ENCODE measurements at places on chromosomes 12 and 14. TPM values are rescaled to one million over a fixed set of nuclear protein-coding genes. Genes with fewer than 3 reads are reported as not detected.

ERP27 gene
- total RNA-seq, result 0.15 TPM

- DNase-seq, result no peak
Measured at GRCh38 chr12:22105542-22105941, 59.5 kb downstream of the CMAS start.

SUSD6 gene
- total RNA-seq, result 5.9 TPM

OR4E2 gene
- total RNA-seq, result not detected

- no peak for DNase-seq
Measured at GRCh38 chr14:103311171-103311997, 22.7 kb upstream of the EIF5 start.

DNA sequence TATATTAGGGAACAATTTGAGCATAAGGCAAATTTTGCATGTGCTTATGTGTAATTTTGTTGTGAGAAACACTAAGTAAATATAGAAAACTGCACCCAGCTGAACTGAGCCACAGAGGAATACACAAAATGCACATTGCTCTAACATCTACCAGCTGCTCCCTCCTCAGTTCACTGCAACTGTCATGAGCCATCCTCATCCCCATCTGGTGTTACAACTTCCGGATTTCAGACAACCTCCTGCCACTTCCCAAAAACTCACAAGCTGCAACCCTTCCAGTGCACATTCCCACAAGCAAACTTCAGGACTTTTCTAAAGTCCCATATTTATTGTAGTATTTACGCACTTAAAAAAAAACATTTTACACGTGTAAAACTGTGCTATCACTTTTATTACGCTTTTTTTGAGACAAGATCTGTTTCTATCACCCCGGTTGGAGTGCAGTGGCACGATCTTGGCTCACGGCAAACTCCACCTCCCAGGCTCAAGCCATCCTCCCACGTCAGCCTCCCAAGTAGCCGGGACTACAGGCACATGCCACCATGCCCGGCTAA lies 169.1 kb upstream of the TBX3 start:
- no peak for DNase-seq

GRCh38 chr12:131895640-131896079 lies 1.2 kb downstream of the ULK1 start:
- DNase-seq, result no peak

DNA sequence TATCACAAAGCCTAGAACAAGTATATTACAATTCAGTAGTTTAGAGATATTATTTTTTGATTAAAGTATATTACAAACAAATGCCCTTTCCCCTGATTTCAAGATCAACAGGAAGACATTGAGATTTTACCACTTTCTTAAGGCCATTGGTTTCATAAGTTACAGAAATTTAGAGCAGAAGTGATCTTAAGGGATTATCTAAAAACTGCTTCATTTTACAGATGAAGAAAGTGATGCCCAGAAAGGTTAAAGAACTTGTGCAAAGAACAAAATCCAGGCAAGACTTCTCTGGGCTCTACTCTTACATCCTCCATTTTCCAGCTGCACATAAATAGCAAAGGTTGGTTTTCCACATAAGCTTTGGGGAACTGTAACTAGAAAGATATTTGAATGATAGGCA lies 87.5 kb downstream of the DUSP6 start:
- DNase-seq, result no peak

ARHGAP9 gene
- 1.3 TPM for total RNA-seq

DNA sequence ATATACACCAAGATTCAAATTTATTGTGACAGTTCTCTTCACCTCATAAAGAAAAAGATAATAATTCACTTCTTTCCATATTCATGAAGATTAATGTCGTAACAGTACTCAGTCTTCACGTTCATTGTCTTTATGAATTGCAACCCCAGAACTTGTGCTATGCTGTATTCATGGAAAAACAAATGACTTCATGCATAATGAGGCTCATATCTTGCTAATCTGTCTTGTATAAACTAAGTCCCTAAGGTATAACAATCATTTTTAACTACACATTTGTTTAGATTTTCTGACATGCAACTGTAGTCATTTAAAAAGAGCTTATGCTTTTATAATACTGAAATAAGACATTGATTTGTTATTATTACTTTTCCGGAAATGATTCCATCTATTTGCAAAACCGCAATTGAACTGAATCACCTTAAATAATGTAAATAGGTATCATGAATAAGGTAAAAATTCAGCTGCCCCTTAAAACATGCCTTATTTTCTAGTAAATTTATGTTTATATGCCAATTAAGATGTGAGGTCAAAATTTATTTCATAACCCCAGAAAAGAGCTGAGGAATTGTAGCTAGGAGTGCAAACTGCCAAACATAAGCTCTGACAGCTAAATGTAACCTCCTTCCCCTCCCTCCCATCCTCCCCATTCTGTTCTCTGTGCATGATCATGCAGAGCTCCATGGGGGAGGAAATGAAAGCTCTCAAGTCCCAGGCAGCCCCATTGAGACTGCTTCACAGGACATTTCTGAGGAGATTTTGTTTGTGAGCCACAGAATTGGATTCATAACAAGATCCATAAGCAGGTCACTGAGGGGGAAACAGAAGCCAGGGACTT lies 301.6 kb downstream of the ATP23 start:
- DNase-seq, result no peak

DNA sequence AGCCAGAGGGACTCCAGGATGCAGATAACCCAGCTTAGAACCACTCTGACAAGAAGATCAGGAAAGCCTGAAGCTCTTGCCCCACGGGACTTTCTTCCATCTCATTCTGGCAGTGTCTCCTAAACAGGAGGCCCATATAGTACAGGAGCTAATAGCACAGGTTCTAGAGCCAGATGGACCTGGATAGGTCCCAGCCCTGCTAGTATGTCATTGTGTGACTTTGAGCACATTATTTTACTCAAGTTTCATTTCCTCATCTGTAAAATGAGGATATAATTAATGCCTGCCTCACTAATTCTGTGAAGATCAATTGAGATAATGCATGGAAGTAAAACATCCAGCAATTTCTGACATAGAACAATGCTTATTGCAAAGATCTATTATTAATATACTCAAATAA lies 66.5 kb upstream of the GZMB start:
- no peak for DNase-seq

TWF1 gene
- total RNA-seq, result 29.1 TPM

DNA sequence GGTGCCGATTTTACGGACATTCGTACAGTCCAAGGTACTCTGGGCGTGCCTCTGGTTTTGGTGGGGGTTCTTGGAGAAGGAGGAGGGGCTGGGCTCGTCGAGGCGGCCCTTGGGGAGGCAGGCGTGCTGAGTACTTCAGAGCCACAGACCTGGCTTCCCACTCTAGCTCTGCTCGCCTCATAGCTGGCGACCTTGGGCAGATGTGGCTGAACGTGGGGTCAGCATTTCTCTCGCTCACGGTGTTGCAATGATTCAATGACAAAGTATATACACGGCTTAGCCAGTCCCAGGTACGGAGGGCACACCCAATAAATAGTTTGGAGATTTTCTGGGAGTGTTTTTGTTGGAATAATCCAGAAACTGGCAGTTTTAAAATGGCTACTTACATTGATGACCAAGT lies 75.1 kb downstream of the FOXN4 start:
- DNase-seq, result no peak

GRCh38 chr14:96274122-96274521 lies 18.1 kb downstream of the BDKRB1 start:
- no peak for DNase-seq

- no peak for DNase-seq
Measured at GRCh38 chr14:34258318-34258717, 203.7 kb downstream of the SPTSSA start.

IL22 gene
- total RNA-seq, result not detected

PRKAB1 gene
- total RNA-seq, result 33.9 TPM

DNA sequence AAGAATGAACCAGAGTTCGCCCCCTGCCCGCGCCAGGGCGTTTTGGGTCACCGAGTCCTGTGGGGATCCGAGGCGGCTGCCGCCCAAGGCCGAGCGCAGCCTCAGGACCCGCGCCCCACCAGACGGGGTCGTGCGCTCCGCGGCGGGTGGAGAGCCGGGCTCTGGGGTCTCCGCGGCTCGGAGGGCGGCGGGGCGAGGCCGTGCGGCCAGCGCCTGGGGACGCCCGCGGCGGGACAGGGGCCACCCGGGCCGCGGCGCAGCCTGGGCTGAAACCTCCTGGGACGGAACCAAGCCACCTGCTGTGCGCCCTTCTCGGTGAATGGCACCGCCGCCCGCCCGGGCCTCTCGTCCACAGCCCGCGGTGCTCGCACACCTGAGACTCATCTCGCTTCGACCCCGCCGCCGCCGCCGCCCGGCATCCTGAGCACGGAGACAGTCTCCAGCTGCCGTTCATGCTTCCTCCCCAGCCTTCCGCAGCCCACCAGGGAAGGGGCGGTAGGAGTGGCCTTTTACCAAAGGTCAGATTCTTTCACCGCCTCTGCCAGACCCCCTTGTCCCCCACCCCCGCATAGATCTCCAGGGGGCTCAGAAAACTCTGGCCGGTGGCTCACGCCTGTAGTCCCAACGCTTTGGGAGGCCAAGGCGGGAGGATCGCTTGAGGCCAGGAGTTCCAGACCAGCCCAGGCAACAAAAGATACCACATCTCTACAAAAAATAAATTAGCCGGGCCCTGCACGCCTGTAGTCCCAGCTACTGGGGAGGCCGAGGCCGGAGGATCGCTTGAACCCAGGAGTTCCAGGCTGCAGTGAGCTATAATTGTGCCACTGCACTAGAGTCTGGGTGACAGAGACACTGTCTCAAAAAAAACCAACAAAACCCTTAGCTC lies 901 bp downstream of the B3GNT4 start:
- DNase-seq, result peak; percentile 83

- DNase-seq, result no peak
Measured at GRCh38 chr12:2165927-2166326, 113.1 kb downstream of the CACNA1C start.

DNA sequence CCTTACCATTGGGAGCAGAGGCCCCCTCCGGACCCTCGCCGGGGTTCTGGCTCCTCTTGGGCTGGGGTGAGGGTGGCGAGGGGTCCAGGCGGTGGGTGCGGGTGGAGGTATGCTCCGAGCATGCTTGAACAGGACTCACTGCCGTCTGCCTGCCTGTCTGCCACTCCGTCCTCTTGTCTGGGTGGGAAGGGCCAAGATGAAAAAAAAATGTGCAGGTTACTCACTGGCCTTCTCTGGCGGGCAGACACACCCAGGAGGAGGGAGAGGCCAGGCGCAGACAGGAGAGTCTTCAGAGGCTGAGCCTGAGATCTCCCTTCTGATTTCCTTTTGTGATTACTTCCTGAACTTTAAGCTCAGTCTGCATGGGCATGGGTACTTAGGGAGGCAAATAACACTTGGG lies 76.1 kb downstream of the STON2 start:
- DNase-seq, result peak; percentile 88

- DNase-seq, result no peak
Measured at GRCh38 chr14:53628261-53628660, 328.4 kb downstream of the BMP4 start.

DNA sequence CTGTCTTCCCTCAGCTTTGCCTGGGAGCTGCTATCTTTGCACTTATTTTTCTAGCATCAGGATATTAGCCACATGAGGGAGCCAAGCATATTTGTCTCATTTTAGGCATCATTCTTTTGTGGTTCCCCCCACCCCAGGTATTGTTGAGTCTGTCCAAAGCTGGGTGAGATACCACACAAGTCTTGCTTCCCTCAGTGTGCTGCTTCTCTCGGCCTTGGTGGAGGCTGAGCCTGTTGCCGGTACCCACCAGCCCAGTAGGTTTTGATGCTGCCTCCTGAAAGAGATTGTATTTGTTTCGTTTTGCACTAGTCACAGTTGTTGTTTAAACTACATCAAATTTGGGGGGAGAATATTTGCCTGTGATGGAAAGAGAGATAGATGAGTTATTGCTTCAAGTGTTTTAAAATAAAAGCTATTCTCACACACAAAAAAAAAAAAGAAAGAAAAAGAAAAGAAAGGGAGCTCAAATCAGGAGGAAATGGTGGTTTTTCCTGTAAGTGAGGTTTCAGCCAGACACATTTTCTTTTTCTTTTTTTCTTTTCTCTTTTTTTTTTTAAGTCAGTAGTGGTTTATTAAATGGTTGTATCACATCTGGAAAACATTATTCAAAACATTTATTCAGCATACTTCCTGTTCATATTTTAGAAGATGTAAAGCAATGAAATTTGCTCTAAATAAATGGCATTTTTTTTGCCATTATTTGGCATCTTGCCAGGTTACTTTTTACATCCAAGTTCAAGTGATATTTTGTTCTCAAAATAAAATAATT lies 58.5 kb downstream of the SLC4A8 start:
- DNase-seq, result no peak

GRCh38 chr12:5497329-5498053 lies 65.6 kb downstream of the NTF3 start:
- no peak for DNase-seq

- no peak for DNase-seq
Measured at GRCh38 chr12:69383074-69383473, 23.5 kb downstream of the YEATS4 start.

KIF26A gene
- 47.9 TPM for total RNA-seq

Measured in endodermal cell (in vitro differentiated cells).